CD4-positive, alpha-beta T cell treated with Interleukin-17A for 1 hour (primary cell): ENCODE measurements at places on chromosomes 5 and 9.

DNA sequence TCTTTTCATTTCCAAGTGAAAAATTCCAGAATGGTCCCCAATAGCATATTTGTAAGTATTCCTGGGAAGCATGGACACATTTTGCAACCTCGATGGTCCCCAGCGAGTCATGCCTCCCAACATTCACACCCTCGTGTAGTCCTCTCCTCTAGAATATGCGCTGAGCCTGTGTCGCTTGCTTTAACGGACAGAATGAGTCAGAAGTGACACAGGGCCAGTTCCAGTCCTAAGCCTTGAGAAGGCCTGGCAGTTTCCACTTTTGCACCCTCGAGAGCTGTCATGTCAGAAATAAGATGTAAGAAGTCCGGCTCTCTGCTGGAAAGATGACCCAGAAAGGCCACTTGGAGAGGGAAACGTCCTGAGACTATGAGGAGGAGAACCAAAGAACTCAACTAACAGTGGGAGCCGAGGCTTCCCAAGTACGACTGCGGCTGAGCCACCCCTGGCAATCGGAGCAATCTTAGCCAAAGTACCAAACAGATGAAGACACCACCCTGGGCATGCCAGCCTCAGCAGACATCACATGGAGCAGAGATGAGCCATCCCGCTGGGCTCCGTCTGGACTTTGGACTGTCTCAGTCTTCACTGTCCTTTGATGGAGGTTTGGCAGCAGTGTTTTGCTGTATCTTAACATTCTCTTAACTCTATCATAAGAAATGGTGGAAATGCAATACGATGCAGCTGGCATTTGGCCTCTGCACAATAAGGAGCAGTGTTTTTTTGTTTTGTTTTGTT, 42.6 kb upstream of the GFPT2 start:
- DNase-seq = no peak

GRCh38 chr5:13985731-13986418, 41.4 kb upstream of the DNAH5 start:
- no peak for DNase-seq

DNA sequence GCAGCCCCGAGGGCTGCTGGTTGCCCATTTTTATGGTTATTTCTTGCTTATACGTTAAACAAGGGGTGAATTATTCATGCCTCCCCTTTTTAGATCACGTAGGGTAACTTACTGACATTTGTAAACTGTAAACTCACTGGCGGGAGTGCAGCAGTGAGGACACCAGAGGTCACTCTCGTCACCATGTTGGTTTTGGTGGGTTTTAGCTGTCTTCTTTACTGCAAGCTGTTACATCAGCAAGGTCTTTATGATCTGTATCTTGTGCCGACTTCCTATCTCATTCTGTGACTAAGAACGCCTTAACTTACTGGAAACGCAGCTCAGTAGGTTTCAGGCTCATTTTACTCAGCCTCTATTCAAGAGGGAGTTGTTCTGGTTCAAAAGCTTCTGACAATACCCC, 155.0 kb upstream of the PRDM9 start:
- DNase-seq = no peak

GRCh38 chr5:71932131-71932654, 175.1 kb upstream of the MAP1B start:
- DNase-seq = no peak

- no peak for DNase-seq
These were observed 81.1 kb upstream of the GNA14 start for GRCh38 chr9:77729177-77729576.

DNA sequence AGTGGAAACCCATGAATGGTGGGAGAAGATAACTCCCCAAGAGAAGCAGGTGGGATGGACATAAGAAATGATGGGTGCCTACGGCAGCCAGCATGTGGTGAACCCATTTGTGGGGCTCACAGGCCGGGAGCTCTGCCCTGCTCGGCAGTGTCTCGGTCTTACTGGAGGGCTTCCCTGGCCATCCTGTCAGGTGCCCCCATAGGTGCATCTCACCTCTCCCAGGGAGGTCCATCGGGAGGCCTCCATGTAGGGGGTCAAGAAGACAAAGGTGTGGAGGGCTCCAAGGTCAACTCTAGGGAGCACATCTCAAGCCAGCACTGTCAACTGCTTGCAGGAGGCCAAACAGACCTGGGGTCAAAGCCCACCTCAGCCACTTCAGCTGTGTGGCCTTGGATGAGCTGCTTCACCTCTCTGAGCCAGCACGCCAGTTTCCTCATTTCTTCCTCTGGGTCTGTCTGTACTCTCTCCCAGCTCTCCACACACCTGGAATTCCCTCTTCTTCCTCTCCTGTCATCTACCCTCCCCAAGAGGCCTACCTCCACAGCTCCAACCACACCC, 10.5 kb upstream of the ADGRD2 start:
- no peak for DNase-seq

DNA sequence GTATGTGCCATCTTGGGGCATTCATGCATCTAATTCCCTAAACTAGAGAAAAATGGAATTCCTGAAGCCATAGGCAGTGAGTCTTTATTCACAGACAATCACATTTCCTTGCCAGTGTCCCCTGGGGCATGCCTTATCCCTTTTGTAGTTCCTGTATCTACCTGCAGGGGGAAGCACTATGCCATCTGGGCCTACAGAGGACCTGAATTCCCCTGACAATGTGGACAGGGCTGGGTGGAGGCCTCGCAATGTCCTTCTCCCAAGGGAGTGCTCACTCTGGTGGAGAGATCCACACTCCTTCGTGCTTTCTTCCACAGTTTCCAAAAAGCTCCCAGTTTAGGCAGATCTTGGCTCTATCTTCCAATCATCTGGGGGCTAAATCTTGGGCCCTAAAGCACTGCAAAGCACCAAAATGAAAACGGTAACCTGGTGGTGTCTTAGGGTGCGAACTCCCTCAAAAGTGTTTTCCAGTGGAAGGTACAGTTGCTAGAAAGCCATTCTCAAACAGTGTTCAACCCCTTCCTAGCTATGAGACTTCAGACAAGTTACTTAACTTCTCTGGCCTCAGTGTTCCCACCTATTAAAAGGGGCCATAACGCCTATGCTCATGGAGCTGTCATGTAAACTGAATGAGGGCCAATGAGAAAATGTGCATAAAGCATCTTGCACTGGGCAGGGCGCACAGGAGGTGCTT, 17.5 kb downstream of the WHRN start:
- peak; percentile 83 for DNase-seq

DNA sequence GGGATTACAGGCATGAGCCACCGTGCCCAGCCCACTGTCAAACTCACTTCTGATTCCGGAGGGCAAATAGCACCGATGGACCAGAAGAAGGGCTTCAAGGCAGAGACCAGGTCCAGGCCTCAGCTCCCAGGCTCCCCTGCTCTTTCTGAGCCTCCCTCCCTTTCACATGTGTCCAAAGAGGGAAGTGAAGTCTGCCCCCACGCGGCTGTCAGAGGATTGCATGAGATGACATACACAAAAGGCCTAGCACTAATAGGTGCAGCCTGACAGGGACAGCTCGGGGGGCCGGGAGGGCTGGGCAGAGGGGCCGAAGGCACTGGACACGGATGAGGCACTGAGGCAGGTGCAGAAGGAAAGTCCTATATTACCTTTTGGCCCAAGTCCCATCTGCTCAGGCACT, 16.1 kb downstream of the FBP1 start:
- DNase-seq = no peak

GRCh38 chr5:4614088-4614487, 526.0 kb upstream of the ADAMTS16 start:
- no peak for DNase-seq

DNA sequence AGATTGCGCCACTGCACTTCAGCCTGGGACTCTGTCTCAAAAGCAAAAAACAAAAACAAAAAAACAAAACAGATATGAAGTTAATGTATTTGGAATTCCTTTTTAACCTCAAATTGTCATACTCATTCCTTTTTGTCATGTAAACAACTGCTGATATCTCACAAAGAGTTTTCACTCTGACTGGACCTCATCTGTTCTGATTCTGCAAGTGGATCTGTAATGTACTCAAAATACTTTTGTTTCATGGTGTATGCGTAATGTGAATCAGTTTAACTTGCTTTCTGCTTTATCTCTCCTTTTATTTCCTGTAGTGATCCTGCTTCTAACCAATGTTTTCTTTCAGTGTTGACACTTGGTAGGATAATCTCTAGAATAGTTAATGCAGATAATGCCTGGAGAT, 106.7 kb downstream of the FOCAD start:
- DNase-seq = no peak

- no peak for DNase-seq
These were observed 144.4 kb upstream of the TAS2R1 start for GRCh38 chr5:9774472-9775079.

DNA sequence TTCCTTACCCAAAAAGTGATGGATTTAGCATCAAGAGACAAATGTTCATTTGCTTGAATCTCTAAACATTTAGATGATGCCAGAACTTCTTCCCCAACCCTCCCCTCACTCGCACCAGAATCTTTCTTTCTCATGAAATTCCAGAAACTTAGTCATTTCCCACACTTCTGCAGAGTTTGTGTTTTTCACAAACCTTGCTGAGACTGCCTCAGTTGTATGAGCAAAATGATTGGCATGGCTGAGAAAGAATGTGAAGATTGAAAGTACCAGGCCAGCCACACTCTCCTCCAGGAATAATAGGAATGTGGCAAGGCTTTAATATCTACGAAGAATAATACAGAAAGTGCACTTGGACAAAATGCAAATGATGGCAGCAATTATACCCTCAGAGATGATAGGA, 428.3 kb upstream of the CDH6 start:
- DNase-seq = no peak

GRCh38 chr5:128271859-128272464, 188.4 kb downstream of the SLC12A2 start:
- DNase-seq = no peak

GRCh38 chr5:32275396-32275741, 37.4 kb downstream of the MTMR12 start:
- DNase-seq = no peak

DNA sequence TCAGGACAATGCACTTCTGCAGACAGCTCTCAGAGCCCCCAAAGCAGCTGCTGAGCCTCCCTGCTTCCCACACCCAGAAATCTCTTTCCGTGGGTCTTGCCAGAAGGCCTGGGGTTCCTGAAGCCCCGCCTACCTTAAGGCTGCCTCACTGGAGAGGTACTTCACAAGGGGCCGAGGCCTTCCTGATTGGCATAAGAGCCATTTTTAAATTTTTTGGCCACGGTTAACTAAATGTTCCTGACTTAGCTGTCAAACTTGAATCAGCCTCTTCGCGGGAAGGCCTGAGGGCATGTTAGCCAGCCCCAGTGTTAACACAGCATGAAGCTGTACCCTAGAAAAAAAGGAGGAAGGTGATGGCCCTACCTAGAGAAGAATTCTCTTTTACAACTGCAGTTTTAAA, 20.7 kb upstream of the EPB41L4B start:
- DNase-seq = no peak

DNA sequence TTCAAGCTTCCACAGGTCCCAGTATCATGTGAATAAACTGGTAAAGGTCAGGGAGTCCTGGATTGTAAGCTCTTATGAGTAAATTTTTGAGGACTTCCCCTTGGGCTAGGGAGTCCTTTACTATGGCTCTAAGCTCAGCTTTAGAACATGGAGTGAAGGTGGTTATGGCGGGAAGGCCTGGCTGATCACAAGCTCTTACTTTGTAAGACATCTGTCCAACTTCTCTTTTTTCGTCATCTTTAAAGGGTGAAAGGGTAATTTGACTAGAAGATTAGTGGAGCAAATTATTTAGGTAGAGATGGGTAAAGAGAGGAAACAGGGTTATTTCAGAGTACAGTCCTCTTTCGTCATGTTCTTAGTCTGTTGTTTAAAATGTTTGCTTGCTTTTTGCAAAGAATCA, 155.4 kb downstream of the AOPEP start:
- no peak for DNase-seq

DNA sequence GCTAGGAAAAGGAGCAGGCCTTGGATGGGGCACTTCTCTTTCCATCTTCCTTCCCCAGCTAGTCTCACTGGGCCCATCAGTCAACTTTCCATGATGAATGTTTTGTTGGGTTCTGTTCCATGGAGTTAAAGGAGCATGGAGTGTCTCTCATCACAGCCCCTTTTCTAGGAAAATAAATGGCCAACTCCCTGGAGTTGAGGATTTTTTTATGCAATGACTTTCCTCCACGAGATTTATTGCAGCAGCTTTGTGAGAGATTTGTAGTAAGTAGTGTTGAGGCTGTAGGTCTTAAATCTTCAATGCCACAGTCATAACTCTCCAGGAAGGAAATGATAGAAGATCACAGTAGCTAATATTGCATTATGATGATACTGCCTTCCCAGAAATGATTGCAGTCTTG, 45.6 kb upstream of the SLC44A1 start:
- no peak for DNase-seq

- DNase-seq = peak; percentile 78
These were observed 7.2 kb upstream of the KLHL3 start for GRCh38 chr5:137743031-137743640.

DNA sequence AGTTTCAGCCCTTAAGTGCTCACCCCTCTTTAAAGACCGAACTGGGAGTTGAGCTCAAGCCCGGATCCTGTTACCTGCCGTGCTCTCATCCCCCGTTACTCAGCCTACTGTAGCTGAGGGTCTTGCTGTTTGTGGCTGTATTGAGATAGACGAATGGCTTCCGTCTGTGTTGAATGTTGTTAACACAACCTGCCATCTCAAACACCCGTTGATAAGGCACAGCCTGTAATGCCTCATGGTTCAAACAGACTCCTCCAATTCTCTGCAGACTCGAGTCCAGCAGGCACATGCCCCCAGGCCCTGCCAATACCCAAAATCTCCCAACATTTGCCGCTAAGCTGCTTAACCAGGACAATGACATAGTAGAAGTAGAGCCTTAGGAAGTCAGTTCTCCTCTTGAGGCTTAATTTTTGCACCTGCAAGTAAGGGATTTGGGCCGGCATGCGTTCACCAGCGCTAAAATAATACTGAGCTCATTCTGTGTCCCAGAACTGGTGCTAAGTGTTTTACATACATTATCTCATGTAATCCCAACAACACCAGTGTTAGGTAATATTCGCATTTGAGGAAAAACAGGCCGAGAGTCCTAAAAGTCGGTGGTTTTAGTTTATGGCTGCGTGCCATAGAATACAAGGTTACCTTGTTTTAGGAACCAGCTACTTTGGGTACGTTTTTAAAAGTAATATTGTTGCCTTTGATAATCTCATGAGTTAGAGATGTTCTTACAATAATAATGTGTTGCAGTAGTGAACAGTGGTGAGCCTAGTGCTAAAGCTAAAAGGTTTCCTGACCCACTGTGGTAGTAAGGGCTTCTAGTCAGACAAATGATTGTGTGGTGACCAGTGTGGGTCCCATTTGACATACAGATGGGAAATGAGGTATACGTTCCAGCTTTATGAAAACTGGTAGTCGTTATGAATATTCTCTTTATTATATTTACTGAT, 1.5 kb upstream of the RFX3 start:
- DNase-seq = peak; percentile 50

- DNase-seq = no peak
These were observed 12.1 kb downstream of the KCNMB1 start for GRCh38 chr5:170377027-170377426.

DNA sequence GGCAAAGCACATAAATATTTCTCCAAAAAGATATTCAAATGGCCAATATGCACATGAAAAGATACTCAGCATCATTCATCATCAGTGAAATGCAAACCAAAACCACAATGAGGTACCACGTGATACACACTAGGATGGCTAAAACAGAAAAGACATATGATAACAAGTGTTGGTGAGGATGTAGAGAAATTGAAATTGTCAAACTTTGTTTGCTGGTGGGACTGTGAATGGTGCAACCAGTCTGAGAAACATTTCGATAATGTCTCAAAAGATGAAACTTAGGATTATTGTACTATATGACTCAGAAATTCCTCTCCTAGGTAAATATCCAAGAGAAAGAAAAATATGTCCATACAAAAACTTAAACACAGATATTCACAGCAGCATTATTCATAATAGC, 8.6 kb upstream of the LHFPL2 start:
- DNase-seq = no peak
